Cardiac fibroblast (primary cell): ENCODE measurements at places on chromosomes 11 and 22.

- no peak for DNase-seq
Observed at GRCh38 chr11:75543806-75544205, 18.1 kb upstream of the GDPD5 start.

DNA sequence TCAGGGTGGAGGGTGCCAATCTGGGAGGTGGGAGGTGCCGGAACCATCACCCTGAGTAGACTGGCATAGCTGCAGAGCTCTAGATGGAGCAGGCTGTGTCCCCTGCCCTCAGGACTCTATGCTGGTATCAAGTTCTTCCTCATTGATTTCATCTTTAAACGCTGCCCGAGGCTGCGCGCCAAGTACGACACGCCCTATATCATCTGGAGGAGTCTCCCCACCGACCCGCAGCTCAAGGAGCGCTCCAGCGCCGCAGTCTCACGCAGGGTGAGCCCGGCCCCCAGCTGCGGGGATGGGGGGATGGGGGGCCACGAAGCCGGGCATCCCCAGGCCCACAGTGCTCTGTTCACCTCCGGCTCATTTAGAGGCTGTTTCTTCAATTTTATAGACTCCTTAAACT is 52.5 kb downstream of the GRAMD4 start:
- DNase-seq: no peak

DNA sequence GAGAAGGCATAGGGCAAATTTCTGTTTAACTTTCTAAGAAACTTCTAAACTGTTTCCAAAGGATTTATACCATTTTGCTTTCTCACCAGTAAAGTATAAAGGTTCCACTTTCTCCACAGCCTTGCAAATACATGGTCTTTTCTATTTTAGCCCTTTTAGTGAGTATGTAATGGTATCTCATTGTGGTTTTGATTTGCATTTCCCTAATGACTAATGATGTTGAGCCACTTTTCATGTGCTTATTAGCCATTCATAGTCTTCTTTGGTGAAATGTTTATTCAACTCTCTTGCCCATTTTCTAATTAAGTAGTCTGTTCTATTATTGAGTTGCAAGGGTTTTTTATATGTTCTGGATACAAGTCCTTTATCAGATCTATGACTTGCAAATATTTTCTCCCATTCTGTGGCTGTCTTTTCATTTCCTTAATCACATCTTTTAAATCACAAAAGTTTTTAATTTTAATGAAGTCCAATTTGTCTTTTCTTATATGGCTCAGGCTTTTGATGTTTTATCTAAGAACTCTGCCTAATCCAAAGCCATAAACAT is 83.8 kb upstream of the KCNQ1OT1 start:
- DNase-seq: no peak

DNA sequence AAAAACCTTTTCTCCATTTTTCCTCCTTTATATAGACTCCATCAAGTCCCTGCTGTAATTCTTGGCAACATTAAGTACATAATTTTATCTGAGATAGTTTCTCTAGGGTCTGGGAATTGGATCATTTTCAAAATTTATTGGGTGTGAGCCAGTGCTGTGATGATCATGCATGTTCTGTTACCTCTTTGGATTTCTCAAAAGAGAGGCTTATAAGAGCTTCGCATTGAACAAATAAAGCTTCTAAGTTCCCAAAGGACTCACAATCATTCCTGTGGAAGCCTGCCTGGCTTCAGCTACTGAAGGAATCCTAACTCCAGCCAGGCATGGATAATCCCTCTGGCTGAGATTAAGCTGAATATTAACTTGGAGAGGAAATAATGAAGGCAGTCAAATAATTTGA is 208.5 kb downstream of the RAB38 start:
- DNase-seq: peak; percentile 19

- no peak for DNase-seq
Observed at GRCh38 chr22:32127904-32128303, 31.2 kb downstream of the C22orf42 start.

GRCh38 chr11:110587972-110588371 is 124.3 kb downstream of the ARHGAP20 start:
- peak; percentile 45 for DNase-seq

- peak; percentile 82 for DNase-seq
Observed at GRCh38 chr22:26679003-26679629, 21.7 kb downstream of the MIAT start.

- peak; percentile 40 for DNase-seq
Observed at GRCh38 chr22:31344578-31345330, 1.4 kb downstream of the PATZ1 start.

- DNase-seq: no peak
Observed at GRCh38 chr11:122285070-122285988, 169.3 kb upstream of the BLID start.

DNA sequence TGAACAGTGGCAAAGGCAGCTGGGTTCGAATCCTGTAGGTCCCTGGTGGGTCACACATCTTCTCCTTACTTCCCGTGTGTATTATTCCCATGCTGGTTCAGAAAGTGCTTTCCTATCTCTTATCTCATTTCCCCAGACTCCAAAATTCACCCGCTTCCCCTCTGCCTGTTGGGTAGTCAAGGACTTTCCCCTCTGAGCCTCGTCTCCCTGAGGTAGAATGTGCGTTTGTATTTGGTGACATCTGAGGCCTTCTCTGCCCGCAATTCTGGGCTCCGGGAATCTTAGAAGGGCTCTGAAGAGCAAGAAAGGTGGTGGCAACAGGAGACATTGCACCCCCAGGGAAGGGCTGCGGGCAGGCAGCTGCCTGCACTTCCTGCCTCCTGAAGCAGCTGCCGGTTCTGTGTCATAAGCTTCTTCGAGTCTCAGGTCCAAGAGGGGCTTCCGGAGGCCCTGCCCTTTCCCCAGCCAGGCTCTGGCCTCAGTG is 5.9 kb downstream of the LRRC32 start:
- DNase-seq: no peak

GRCh38 chr22:19885841-19886592 is 31.3 kb upstream of the GNB1L start:
- DNase-seq: no peak

GRCh38 chr22:23098718-23099530 is 28.6 kb downstream of the GNAZ start:
- DNase-seq: no peak

- DNase-seq: peak; percentile 4
Observed at GRCh38 chr11:125214601-125215565, 50.3 kb downstream of the PKNOX2 start.

DNA sequence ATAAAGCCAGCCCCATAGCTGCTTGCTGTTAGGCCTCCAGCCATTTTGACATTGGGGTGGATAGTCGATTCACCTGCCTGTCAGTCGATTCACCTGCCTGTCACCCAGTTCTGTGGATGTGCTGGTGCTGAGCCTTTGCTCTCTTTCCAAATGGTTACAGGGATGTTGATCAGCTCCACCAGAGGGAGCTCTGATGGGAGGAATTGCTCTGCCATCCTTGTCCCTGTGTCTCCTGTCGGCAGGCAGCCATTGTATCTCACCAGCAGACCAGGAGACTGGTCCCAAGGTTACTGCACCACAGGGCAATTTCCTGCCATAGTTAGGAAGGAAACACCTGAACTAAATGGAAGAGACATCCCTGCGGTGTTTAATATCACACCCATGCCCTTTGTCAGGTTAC is 6.1 kb downstream of the MPEG1 start:
- DNase-seq: peak; percentile 51

GRCh38 chr22:43308836-43309235 is 34.3 kb downstream of the SCUBE1 start:
- no peak for DNase-seq

GRCh38 chr11:3613998-3614741 is 27.6 kb downstream of the ART5 start:
- no peak for DNase-seq

DNA sequence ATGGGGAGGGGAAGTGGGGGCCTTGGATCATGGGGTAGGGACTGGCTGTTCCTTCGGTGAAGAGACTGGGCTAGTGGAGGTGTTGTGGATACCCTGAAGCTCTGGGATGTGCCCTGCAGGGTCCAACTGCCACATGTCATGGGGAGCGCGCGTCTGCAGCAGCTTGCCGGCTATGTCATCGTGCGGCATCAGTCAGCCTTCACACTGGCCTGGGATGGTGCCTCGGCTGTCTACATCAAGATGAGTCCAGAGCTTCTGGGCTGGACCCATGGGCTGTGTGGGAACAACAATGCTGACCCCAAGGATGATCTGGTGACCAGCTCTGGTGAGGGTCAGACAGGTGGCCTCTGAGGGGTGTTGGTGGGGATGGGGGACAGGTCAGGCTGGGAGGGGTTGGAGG is 9.9 kb downstream of the OTOG start:
- DNase-seq: no peak

- peak; percentile 98 for DNase-seq
Observed at GRCh38 chr11:88555018-88555828, 217.7 kb upstream of the CTSC start.

GRCh38 chr11:12167061-12168000 is 56.9 kb downstream of the MICAL2 start:
- peak; percentile 97 for DNase-seq

DNA sequence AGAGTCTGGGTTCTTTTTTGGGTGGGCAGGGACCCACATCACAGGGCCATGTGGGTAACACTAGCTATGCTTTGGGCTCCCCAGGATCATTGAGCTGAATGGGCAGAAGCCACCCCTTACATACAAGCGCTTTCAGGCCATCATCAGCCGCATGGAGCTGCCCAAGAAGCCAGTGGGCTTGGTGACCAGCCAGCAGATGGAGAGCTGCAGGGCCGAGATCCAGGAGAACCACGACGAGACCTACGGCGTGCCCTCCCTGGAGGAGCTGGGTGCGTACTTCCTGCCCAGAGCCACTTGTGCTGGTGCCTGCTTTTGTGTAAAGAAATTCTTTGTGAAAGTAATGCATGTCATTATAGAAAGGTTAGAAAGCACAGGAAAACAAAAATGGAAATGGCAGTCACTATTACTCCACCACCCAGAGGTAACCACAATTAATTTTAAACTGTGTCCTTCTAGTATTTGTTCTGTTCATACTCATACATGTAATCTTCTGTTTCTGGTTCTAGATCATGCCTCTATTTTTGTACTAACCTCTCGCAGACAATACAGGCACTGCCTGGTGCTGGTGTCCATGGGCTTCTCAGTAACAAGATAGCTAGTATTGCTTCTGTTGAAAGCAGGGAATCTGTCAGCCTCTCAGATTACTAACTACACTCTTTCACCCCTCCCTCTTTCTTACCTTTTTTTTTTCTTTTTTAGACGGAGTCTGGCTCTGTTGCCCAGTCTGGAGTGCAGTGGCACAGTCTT is 13.7 kb downstream of the CRY2 start:
- DNase-seq: no peak

- peak; percentile 74 for DNase-seq
Observed at GRCh38 chr11:35077709-35078469, 61.1 kb upstream of the CD44 start.

- peak; percentile 91 for DNase-seq
Observed at GRCh38 chr11:20367313-20367948, 3.9 kb downstream of the HTATIP2 start.

GRCh38 chr11:111069066-111069465 is 176.5 kb upstream of the POU2AF2 start:
- peak; percentile 79 for DNase-seq

- DNase-seq: no peak
Observed at GRCh38 chr22:35450824-35451569, 51.1 kb downstream of the MCM5 start.

- peak; percentile 64 for DNase-seq
Observed at GRCh38 chr11:64655941-64656601, 65.1 kb downstream of the SLC22A12 start.

- DNase-seq: no peak
Observed at GRCh38 chr11:56172256-56172830, 4.1 kb upstream of the OR5J2 start.

GRCh38 chr22:49863931-49864330 is 10.3 kb downstream of the ZBED4 start:
- no peak for DNase-seq

DNA sequence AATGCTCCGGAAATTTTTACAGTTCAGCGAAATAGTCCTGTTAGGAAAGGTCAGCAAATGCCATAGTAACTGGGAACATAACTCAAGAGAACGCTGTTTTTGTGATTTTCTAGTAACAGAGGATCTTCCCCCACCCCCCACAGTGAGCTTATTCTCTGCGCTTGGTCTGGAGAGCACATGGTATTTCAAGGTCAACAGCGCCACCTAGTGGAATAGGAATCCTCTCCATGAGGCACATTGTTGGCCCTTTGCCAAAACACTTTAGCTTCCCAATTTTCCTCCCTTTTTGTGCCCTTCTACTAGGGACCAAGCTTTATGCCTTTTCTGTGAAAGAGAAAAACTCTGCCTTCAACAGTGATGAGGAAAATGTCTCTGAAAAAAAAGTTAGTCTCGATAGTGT is 13.2 kb upstream of the OR4C12 start:
- peak; percentile 33 for DNase-seq

GRCh38 chr11:12731841-12732336 is 57.7 kb downstream of the TEAD1 start:
- DNase-seq: peak; percentile 32

GRCh38 chr22:27163162-27164137 is 506.1 kb downstream of the MIAT start:
- no peak for DNase-seq

GRCh38 chr11:108793138-108793537 is 128.3 kb downstream of the DDX10 start:
- no peak for DNase-seq

GRCh38 chr11:33438301-33438700 is 181.1 kb downstream of the HIPK3 start:
- DNase-seq: no peak

DNA sequence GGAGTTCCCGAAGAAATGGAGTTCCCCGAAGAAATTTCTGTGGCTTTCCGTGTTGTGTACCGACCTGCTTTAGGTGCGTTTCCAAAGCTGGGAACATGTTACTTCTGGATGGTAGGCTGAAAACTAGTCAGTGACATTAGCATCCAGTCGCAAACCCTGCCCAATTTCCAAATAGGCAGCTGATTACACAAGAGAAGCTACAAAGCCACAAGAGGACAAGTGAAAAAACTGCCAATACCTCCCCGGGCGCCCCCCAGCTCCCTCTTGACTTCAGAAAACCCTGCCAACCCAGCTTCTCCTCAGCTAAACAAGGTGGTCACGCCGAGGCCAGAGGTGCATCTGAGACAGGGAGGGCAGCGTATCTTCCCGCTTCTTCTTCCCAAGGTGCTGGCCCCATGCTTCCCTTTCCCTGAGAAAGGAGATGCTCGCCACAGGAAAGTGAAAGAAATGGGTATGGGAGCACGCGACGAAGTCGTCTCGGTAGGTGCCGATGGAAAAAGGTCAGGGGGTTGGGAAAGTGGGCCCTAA is 551 bp downstream of the AGBL2 start:
- peak; percentile 28 for DNase-seq

DNA sequence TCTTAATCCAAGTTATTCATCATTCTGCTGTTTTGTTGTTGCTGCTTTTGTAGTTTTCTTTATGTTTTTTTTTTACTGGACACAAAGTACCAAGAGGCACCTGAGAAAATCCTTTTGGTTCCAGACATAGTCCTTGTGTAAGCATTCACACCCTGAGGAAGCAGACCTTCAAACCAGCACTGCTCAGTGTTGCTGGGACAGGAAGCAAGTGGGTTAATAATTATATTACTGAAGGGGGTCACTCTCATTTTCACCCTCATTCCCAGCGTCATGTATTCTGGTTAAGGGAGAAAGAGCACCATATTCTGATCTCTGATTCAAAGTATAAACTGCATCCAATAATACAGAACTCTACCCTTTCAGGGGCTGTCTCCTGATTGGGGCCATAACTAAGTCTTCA is 5.9 kb upstream of the ALKBH3 start:
- no peak for DNase-seq
